WTC11 (cell line): ENCODE measurements at places on chromosomes 6 and 20. TPM values are rescaled to one million over a fixed set of nuclear protein-coding genes. Genes with fewer than 3 reads are reported as not detected.

GRCh38 chr6:126824226-126824625 is 294.2 kb upstream of the RSPO3 start:
- H3K4me1 ChIP-seq: peaks cover 14% of the 10 kb centered on the region
- no peak overlapping the region for H3K27ac ChIP-seq
- DNase-seq: no peak
- no peaks in the 10 kb centered on the region for H3K36me3 ChIP-seq

- H3K27me3 ChIP-seq: peaks cover 52% of the 10 kb centered on the region
- H3K36me3 ChIP-seq: no peaks in the 10 kb centered on the region
- H3K4me3 ChIP-seq: no peak overlapping the region
- peaks cover 10% of the 10 kb centered on the region for H3K4me1 ChIP-seq
- DNase-seq: no peak
These were observed 20.6 kb downstream of the FOXC1 start for GRCh38 chr6:1630212-1630770.

- no peaks in the 10 kb centered on the region for H3K4me1 ChIP-seq
- no peak overlapping the region for H3K4me3 ChIP-seq
- no peak for DNase-seq
- peaks cover 10% of the 10 kb centered on the region for H3K27me3 ChIP-seq
- H3K27ac ChIP-seq: 0 out of 2 replicates have a peak overlapping the region, but pooled peaks have one; percentile 60
- no peaks in the 10 kb centered on the region for H3K36me3 ChIP-seq
These were observed 365.9 kb downstream of the TAF4 start for GRCh38 chr20:61699495-61700374.

DNA sequence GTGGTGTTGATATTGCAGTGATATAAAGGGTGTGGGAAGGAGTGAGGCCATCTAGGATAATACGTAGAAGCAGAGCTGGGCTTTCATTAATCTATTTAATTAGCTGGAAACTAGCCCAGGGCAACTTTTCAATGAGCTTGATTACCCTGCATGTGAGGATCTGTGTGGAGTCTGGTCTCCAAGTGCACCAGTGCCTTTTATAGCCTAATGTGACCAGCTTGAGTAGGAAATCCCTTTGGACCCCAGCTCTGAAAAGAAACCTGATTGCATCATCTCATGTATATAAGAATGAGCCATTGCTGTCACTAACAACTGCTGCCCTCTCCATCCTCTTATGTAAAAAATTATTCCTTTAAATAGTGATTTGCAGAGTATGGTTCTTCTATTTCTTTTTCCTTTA is 72.6 kb downstream of the CD109 start:
- no peaks in the 10 kb centered on the region for H3K4me1 ChIP-seq
- no peaks in the 10 kb centered on the region for H3K36me3 ChIP-seq
- H3K27me3 ChIP-seq: no peaks in the 10 kb centered on the region

- peak overlapping the region; percentile 88; the same call in 1 of the 2 replicates for H3K27ac ChIP-seq
- no peaks in the 10 kb centered on the region for H3K27me3 ChIP-seq
- peak overlapping the region; percentile 73 for H3K4me3 ChIP-seq
- H3K4me1 ChIP-seq: peaks cover 13% of the 10 kb centered on the region
- peak; percentile 29 for DNase-seq
- H3K36me3 ChIP-seq: no peaks in the 10 kb centered on the region
These were observed 268.0 kb downstream of the TFAP2A start for GRCh38 chr6:10146715-10147451.

GRCh38 chr6:56062836-56063235 is 184.5 kb downstream of the COL21A1 start:
- no peak overlapping the region for H3K4me3 ChIP-seq
- no peak for DNase-seq
- H3K36me3 ChIP-seq: no peaks in the 10 kb centered on the region
- H3K4me1 ChIP-seq: 0 out of 2 replicates have a peak, but pooled peaks cover 4% of the 10 kb centered on the region
- H3K27me3 ChIP-seq: no peaks in the 10 kb centered on the region

- no peaks in the 10 kb centered on the region for H3K4me1 ChIP-seq
- no peaks in the 10 kb centered on the region for H3K36me3 ChIP-seq
- H3K4me3 ChIP-seq: no peak overlapping the region
- no peak overlapping the region for H3K27ac ChIP-seq
These were observed 528.9 kb downstream of the EPM2A start for GRCh38 chr6:145206247-145206907.

DNA sequence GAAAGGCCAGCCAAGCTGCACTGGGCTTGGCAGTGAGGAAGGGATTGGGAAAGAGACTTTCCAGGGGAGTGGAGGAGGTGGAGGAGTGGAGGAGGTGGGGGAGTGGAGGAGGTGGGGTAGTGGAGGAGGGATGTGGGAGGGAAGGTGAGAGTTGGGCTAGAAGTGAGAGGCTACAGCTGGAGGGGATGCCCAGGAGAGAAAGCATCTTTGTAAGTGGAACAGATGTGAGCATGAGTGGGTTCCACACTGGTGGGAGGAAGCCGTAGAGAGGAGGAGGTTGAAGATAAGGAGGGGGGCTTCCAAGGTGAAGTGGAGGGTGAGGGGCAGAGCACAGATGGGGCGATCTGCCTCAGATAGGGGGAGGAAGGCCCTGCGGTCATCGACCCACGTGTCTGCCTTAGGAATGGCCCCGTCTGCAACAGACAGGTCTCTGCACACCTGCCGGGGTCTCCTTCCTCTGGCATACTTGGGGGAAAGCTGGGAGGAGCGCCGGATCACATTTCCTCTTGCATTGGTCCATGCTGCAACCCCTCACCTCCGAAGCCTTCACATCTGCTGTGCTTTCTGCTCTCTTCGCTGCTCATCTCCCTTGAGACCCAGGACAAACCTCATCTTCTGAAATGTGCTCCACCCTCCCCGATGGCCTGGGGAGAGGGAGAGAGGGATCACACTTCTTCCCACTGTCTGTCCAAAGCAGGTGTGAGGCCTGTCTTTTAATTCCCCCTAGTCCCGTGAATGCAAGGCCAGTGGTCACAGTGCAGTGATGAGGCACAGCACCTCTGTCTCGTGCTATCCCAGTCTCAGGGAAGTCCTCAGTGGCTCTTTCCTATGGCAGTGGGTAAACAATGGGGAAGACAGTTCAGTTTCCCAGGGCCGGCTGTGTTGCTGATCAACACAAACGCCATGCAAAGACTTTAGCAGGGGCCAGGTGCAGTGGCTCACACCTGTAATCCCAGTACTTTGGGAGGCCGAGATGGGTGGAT is 48.6 kb upstream of the SNX9 start:
- H3K27ac ChIP-seq: no peak overlapping the region
- H3K4me3 ChIP-seq: no peak overlapping the region
- H3K36me3 ChIP-seq: no peaks in the 10 kb centered on the region
- peaks cover 6% of the 10 kb centered on the region for H3K27me3 ChIP-seq
- H3K4me1 ChIP-seq: peaks cover 24% of the 10 kb centered on the region

DNA sequence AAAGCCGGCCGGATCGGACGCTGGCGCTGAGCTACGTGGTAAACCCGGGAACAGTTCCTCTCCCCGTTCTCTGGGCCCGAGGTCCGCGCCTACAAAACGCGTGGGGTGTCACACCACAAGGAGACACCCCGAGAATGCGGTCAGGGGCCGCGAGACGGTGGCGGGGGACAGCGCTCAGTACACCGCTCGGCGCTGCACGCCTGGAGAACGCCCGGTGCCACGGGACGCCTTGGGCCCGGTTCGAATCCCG is 670 bp downstream of the NCOA5 start:
- no peak for DNase-seq
- peaks cover 39% of the 10 kb centered on the region for H3K4me1 ChIP-seq
- peak overlapping the region; percentile 89; the same call in 1 of the 2 replicates for H3K27ac ChIP-seq
- H3K27me3 ChIP-seq: no peaks in the 10 kb centered on the region
- H3K4me3 ChIP-seq: peak overlapping the region; percentile 89
- H3K36me3 ChIP-seq: no peaks in the 10 kb centered on the region

DNA sequence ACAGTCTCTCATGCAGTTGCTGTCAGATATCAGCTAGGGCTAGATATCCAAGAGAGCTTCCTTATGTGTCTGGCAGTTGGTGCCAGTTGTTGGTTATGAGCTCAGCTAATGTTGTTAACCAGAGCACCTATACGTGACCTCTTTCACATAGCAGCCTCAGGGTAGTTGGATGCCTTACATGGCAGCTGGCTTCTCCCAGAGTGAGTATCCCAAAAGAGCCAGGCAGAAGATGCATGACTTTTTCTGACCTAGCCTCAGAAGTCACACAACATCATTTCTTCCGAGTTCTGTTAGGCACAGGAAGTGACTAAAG is 175.7 kb downstream of the VEGFA start:
- peaks cover 5% of the 10 kb centered on the region for H3K36me3 ChIP-seq
- no peak for DNase-seq
- H3K4me1 ChIP-seq: peaks cover 10% of the 10 kb centered on the region

Gene RBPJL
- 0.78 to 0.85 TPM (median 0.80 TPM) in 3 replicates for total RNA-seq

Gene OR2B6
- total RNA-seq: not detected in 3 replicates

Gene TINAG
- not detected in 3 replicates for total RNA-seq

Gene CD83
- total RNA-seq: 5.5 to 7.5 TPM (median 7.4 TPM) in 3 replicates

Gene LYRM2
- total RNA-seq: 21.3 to 22.2 TPM (median 21.8 TPM) in 3 replicates
